ENCODE measurements at places on chromosomes 7 and 10. TPM values are rescaled to one million over a fixed set of nuclear protein-coding genes. Genes with fewer than 3 reads are reported as not detected.

- DNase-seq: no peak
These were observed 96.2 kb upstream of the INSIG1 start for GRCh38 chr7:155201325-155202087.

DNA sequence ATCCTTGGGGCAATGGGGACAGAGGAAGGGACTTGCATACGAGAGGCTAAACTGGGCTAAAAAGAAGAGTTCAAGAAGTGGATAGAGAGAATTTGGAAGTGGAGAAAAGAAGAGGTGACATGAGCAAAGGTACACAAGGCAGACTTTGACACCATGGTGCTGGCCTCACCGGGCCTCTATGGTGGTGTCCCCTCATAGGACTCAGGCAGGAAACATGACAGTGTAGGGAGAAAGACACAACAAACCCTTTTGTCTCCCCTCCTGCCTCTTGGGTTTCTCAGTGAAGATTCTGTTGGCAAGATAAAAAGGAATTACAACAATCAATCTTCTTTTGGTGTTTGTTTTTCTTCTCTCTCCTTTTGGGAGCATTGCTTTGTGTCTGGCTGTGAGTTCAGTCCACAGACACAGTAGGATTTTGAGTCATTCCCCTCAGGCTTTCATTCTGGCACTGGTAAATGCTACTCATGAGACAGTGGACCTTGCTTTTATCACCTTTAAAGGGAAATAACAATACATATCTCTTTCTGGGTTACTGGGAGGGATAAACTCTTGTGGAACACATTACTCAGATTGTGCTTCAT is 827.7 kb downstream of the TNS3 start:
- DNase-seq: no peak

- no peak for DNase-seq
These were observed 82.1 kb upstream of the SLC26A5 start for GRCh38 chr7:103528152-103528551.

- DNase-seq: no peak
These were observed 70.0 kb downstream of the CABCOCO1 start for GRCh38 chr10:61732629-61733278.

- peak; percentile 75 for DNase-seq
These were observed 71.0 kb upstream of the ADAM12 start for GRCh38 chr10:126459032-126459831.

- no peak for DNase-seq
These were observed 546.4 kb upstream of the FZD8 start for GRCh38 chr10:36188461-36188860.

DNA sequence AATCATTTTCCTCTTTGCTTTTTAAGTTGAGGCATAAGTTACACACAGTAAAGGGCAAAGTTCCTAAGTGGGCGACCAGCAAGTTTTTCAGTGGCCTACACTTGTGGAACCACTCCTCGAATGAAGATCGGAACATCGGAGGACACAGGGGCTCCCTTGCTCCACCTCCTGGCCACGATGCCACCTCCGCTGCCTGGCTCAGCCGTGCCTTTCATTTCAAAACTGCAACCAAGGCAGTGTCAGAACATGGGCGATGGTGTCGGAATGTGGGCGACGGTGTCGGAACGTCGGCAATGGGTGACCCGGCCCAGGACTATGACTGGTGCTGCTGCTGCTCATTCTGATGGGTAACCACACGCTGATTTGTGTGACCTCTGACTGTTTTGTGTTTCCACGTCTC is 9.6 kb upstream of the VIPR2 start:
- no peak for DNase-seq

DNA sequence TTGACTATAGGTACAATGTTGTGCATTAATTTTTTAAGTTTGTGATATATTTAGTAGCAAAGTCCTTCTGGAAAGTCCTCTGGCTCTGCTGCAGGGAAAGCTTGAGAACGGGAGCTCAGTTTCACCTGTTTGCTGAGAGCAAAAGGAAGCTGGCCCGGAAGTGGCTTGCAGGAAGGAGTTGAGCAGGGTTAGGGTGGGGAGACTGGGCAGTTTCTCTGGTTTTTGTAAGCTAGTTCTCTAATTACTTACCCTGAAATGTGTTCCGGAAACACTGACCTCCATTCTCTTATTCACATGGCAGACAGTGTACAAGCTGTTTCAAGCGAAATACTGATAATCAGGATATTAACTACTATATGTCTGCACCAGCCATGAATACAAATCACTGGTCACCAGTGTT is 22.3 kb downstream of the MAP3K8 start:
- DNase-seq: peak; percentile 27

GRCh38 chr10:116136261-116136660 is 136.7 kb downstream of the GFRA1 start:
- no peak for DNase-seq

DNA sequence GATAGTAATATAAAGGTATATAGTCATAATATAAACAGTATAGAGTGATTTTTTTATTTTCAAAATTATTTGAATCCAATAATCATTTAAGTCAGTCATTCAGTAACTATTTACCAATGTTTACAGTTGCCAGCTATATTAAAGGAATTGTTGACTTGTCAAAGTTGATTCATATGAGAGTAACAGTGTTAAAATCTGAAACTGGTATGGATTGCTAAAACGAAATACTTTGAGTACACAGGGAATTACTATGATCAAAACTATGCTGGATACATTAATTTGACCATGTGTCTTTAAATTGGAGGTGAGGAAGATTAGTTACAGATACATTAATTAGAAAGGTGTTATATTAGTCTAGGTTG is 282.6 kb downstream of the ADK start:
- no peak for DNase-seq

- no peak for DNase-seq
These were observed 167.5 kb upstream of the MEOX2 start for GRCh38 chr7:15853832-15854470.

- DNase-seq: peak; percentile 80
These were observed 96.1 kb downstream of the PAXIP1 start for GRCh38 chr7:154906736-154907355.

DNA sequence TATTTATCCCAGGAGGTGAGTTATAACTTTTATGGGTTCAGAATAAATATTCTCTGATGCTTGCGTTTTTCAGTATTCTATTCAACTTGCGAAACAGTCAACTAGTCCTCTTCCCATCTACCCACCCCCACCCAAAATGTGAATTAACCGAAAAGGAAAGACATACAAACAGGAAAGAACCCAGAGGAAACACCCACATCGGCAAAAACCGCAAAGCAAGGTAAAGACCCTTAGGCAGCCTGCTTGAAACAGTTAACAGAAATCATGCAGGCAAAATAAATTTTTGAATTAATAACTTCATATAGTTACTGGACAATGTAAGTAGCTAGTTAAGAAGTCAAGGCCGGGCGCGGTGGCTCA is 5.4 kb downstream of the ZC3HAV1 start:
- DNase-seq: no peak

The ACADSB gene
- total RNA-seq: 17.5 TPM

The GJD4 gene
- total RNA-seq: not detected

The LLCFC1 gene
- not detected for total RNA-seq

The SLC18A3 gene
- total RNA-seq: 0.34 TPM

The ATP6V0A4 gene
- total RNA-seq: 0.64 TPM

The IDI2 gene
- not detected for total RNA-seq

The PSD gene
- 0.99 TPM for total RNA-seq
